ENCODE measurements at places on chromosomes 13 and 19.

GRCh38 chr13:32883474-32883873, 132.7 kb upstream of the KL start:
- no peak for DNase-seq

DNA sequence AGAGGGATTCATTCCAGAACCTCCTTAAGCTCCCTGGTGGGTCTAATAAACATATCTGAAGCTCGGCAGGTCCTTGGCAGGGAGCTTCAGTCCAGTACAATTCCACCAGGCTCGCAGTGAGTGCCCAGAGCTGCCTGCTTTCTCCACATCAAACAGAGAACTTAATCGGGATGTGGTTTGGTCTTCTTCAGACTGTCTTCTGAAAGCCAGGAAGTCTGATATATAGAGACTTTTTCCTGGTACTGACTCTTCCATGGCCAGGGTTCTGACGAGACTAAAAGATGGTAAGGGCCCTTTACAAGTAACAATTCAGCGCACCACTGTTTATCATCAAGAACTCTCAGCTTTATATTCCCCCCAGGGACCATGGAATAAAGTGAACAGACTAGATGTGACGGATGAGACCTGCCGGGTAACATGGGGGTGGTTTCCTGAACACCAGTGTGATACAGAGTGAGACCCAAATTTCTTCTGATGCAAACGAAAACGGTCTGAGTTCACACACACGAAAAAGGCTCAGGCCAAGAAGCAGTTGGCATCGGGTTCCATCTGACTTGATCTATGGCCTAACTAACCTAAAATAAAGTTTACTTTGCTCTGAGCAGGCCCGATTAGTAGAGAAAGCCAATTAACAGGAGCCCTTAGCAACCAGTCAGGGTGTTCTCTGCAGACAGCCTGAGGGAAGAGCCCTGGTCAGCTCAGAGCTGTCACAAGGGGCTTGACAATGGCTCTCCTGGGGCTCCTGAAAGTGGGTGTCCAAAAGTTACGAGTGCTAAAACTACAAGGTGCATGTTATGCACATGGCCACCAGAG, 29.0 kb downstream of the RANBP3 start:
- no peak for DNase-seq

DNA sequence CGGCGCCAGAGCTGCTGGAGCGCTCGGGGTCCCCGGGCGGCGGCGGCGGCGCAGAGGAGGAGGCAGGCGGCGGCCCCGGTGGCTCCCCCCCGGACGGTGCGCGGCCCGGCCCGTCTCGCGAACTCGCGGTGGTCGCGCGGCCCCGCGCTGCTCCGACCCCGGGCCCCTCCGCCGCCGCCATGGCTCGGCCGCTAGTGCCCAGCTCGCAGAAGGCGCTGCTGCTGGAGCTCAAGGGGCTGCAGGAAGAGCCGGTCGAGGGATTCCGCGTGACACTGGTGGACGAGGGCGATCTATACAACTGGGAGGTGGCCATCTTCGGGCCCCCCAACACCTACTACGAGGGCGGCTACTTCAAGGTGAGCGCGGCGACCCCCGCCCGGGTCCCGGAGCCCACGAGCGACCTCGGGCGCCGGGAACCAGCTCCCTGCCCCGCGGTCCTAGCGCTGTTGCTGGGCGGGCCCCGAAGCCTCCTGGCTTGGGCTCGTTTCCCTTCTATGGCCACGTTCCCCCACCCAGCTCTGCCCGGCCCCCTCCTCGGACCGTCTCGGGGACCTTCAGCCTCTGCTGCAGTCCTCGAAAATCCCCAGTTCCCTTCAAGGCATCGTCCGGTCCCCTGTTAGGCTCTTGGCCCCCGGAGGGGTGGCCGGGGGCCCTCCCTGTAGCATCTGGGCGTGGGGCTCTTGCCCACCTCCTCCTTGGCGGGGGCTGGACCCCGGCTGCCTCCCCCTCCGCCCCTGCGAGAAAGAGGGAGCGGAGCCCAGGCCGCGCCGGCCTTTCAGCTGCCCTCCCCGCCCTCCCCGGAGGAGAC, at the start of gene CDC34:
TSS of gene CDC34 (plus strand) at position 8 of the 808 bp plus-strand sequence. CDS start at position 180, 172 bp downstream.
- DNase-seq, result no peak

GRCh38 chr19:7331446-7331845, 17.3 kb upstream of the ARHGEF18 start:
- DNase-seq, result no peak

DNA sequence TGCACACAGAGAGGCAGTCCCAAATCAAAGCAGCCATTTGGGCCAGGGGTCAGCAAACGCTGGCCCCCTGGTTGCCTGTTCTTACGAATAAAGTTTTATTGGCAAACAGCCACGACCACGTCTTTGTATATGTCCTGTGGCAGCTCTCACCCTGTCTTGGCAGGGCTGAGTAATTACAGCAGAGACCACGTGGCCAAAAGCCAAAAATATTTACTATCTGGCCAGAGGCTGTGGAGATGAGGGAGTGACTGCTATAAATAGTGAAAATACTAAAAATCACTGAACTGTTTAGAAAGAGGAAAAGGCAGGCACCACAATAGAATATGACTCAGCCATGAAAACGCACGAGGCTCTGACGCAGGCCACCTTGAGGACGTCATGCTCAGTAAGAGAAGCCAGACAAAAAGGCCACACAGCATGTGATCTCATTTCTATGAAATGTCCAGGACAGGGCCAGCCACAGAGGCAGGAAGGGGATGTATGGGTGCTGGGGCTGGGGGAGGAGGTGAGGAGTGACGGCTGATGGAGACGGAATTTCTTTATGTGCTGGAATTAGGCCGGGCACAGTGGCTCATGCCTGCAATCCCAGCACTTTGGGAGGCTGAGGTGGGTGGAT, 29.4 kb downstream of the SMIM24 start:
- peak; percentile 93 for DNase-seq

GRCh38 chr13:76667551-76667950, 218.7 kb downstream of the KCTD12 start:
- peak; percentile 57 for DNase-seq

GRCh38 chr13:35961002-35961401, 170.2 kb downstream of the DCLK1 start:
- DNase-seq, result peak; percentile 15

- DNase-seq, result no peak
Measured at GRCh38 chr13:26198116-26198515, 24.0 kb downstream of the RNF6 start.

DNA sequence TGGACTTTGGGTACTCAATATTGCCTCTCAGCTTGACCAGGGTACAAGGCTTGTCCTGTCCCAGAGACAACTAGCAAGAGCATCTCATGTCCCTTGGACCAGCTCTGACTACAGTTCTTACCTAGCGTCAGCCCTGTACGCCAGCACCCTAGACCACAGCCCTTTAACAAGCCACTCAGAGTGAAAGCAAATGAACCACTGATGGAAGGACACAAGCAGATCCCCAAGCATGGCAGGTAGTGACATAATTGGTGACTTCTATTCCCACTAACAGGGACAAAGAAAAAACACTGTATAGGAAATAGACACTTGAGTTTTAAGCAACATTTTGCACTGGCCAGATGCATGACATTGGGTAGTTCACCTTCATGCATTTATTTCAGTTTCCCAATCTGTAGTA, 8.8 kb upstream of the LRCH1 start:
- DNase-seq, result no peak

DNA sequence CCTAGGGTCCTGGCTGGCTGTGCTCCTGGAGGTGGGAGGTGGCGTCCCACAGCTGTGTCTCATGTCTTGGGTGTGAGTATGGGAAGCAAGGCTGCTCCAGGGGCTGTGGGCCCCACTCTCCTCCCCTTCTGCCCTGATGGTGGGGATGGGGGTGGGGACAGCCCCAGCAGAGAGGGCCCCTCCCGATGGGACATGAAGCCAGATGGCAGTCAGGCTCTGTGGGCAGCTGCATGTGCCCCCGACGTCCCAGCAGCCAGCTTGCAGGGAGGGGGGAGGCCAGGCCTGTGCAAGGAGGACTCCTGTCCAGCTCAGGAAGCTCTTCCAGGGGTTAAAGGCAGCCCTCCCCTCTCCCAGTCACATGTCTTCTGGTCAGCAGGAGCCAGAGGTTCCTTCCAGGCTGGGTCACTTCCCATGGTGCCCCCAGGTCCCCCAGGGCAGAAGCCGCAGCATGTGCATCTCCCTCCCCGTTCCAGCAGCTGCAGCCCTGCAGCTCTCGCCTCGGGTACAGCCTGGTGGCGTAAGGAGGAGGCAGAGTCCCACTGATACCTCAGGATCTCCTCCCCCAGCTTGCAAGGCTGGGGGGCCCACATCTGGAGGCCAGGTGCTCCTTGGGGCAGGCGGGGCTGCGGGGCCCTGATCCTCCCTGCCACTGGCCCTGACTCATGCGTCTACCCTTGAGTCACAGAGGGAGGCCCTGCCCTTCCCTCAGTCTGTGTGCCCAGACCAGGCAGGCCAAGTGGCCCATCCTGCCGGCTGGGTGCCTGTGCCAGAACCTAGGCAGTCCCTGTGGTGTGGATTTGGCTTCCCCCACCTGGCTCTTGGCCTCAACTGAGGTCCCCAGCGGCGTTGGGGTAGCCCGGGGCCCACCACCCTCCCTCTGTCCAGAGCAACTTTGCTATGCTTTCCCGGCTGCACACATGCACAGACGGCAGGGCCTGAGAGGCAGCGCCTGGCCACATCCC, 13.0 kb downstream of the YIPF2 start:
- DNase-seq, result peak; percentile 81

GRCh38 chr13:108947551-108948030, 318.2 kb downstream of the MYO16 start:
- DNase-seq, result no peak

GRCh38 chr13:59197397-59197796, 966.3 kb downstream of the DIAPH3 start:
- no peak for DNase-seq

DNA sequence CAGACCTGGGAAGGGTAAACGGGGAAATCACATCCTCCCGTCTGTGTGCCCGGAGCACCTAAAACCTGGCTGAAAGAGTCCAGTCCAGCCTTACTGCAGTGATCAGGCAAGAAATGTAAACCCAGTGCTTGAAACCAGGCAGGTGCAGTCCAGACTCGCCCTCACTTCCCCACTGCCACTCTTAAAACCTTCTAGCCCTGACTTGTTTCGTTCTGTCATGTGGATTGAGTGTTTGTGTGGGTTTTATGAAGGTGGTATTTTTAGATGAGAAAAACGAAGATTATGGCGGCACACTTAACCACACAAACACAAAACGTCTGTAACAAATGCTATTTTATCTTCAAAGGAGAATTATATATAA, 839 bp upstream of the CKAP2 start:
- DNase-seq, result peak; percentile 92

- no peak for DNase-seq
Measured at GRCh38 chr13:32859707-32860292, 156.4 kb upstream of the KL start.

- peak; percentile 45 for DNase-seq
Measured at GRCh38 chr13:92187378-92187989, 789.1 kb downstream of the GPC5 start.

- peak; percentile 31 for DNase-seq
Measured at GRCh38 chr13:45113233-45114224, 6.8 kb upstream of the GTF2F2 start.

- peak; percentile 48 for DNase-seq
Measured at GRCh38 chr13:109818886-109819285, 32.5 kb upstream of the IRS2 start.

GRCh38 chr19:4983346-4984105, 14.6 kb downstream of the KDM4B start:
- no peak for DNase-seq

DNA sequence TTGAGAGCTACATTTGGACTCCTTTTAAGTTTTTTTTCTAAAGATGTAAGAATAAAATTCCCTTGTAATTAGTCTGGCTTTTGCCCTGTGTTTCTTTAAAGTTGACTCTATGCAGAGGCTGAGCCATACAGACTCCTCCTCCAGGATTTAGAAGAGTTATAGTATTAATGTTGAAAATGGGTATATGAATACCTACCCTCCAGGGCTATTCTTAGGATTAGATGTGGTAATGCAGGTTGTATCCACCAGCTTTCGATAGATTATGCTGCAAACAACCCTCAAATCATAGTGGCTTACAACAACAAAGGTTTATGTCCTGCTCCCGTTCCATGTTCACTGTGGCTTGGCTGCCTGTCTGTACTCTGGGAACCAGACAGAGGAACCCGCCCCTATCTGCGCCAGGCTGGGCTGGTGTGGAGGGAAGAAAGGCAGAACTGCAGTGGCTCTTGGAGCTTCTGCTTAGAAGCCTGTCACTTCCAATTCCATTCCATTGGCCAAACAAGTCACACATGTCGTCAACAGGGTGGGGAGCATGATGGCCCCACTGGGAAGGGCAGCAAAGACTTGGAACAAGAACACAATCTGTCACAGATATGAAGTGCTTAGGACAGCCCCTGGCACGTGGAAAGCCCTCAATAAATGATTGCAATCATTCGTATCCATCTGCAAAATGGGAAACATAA, 290.8 kb downstream of the FOXO1 start:
- DNase-seq, result no peak

DNA sequence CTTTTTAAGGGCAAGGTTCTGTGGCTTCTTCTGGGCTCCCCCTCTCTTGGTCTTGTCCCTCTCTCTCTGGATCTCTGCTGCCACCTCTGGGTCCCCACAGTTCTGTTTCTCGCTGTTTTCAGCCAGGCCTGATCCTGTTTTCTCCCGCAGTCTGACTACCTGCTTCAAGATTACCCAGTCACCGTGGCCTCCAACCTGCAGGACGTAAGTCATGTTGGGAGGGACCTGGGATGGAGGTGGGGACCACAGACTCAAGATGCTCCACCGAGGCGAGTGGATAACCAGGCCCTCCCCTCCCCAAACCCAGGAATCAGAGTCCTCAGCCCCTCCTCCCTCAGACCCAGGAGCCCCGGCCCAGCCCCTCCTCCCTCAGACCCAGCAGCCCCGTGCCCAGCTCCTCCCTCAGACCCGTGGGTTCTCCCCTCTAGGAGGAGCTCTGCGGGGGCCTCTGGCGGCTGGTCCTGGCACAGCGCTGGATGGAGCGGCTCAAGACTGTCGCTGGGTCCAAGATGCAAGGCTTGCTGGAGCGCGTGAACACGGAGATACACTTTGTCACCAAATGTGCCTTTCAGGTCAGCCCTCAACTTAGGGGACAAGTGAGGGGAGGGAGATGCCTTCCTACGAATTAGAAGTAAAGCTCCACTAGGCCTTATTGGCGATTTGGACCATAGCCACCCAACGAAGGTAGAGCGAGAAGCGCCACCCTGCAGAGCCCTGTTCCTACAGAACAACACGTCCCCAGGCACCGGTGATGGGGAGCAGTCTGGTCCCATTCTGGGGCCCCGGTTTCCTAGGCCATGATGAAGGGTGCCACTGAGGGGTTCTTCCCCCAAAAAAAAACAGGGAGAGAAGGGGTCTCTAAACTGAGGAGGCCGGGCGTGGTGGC, 2.2 kb downstream of the FLT3LG start:
- peak; percentile 54 for DNase-seq

DNA sequence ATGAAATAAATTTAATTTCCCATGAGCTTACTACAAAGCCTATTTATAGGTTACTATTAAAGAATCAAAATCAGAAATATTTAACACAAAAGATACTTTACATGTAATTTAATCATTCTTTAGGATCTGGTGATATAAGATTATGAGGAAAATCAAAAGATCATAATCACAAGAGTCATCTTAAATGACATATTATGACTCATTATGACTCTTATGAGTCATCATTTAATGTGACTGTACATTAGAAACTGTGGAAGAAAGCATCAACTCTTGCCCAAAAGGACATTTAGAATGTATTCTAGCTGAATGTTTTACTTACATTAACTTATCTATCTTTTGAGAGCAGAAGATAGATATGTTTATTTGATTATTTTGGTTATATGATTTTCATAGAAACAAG, 458.6 kb downstream of the DCT start:
- peak; percentile 52 for DNase-seq

GRCh38 chr19:33227242-33227650, 1.6 kb upstream of the SLC7A10 start:
- no peak for DNase-seq
